ENCODE measurements at places on chromosomes 13 and 19. TPM values are rescaled to one million over a fixed set of nuclear protein-coding genes. Genes with fewer than 3 reads are reported as not detected.

MBD3L2 gene
- total RNA-seq: not detected

AMER2 gene
- total RNA-seq: not detected

DNA sequence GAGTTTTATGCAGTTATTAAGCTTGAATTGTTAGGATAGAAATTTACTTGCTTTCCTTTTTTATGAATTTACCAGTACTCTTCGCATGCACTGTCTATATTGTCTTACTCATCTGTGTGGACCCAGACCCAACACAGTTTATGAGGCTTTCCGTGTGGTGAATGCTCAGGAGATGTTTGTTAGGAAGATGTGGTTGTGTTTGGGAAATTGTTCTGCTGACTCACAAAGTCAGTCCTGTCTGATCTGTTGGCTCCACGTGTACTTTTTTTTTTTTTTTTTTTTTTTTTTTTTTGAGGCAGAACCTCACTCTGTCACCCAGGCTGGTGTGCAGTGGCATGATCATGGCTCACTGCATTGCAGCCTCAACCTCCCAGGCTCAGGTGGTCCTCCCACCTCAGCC, 532.5 kb downstream of the LMO7 start:
- DNase-seq: no peak

GRCh38 chr13:58495668-58496067, 864.1 kb downstream of the PCDH17 start:
- DNase-seq: no peak

DNA sequence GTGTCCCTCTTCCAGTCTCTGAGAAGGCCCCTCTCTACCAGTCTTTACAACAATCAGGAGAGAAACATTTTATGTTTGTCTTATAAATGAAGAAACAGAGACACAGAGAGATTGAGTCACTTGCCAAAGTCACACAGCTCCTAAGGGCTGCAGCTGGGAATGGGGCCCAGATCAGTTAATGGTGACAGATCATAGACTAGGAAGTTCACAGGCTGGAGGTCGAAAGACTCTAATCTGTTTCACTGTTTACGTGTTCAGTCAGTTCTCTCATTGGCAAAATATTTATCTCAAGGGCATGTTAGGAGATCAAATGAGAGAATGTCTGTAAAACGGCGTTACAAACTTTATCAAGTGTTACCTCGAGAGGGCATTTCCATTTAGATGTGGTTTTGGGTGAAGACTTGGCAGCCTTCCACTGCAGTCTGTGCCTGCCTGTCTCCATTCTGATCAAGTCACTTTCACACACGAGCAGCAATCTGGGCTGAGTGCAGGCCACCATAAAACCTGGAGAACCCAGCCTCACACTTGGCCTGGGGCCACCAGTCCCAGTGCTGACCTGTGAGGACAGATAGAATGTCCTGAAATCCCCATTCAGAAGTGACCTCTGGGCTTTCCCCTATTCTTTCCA, 65.1 kb downstream of the SIAH3 start:
- no peak for DNase-seq

DNA sequence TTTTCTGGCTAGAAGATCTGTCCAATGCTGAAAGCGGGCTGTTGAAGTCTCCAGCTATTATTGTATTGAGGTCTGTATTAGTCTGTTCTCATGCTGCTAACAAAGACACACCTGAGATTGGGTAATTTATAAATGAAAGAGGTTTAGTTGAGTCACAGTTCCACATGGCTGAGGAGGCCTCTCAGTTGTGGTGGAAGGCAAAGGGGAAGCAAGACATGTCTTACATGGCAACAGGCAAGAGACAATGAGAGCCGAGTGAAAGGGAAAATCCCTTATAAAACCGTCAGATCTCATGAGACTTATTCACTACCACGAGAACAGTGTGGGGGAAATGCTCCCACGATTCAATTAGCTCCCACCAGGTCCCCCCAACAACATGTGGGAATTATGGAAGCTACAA, 980.4 kb downstream of the SLITRK5 start:
- DNase-seq: no peak

CACNG8 gene
- 0.09 TPM for total RNA-seq

DNA sequence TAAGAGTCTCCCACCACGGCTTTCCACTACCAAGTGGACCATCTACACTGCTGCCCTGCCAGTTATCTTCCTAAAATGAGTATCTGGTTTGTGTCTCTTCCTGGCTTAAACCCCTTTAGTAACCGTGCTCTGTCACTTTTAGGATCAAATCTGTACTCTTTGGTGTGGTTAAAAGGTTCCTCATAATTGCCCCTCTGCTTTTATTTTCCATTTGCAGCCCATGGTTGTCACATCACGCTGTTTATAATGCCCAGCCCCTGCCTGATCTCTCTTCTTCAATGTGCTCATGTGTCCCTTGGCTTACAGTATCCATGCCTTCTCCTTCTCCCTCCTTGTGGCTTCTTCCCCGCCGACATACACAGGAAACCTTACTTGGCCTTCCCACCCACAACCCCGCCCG, 100.1 kb downstream of the DGKH start:
- no peak for DNase-seq

GRCh38 chr13:109454167-109454917, 332.0 kb downstream of the IRS2 start:
- DNase-seq: no peak

DNA sequence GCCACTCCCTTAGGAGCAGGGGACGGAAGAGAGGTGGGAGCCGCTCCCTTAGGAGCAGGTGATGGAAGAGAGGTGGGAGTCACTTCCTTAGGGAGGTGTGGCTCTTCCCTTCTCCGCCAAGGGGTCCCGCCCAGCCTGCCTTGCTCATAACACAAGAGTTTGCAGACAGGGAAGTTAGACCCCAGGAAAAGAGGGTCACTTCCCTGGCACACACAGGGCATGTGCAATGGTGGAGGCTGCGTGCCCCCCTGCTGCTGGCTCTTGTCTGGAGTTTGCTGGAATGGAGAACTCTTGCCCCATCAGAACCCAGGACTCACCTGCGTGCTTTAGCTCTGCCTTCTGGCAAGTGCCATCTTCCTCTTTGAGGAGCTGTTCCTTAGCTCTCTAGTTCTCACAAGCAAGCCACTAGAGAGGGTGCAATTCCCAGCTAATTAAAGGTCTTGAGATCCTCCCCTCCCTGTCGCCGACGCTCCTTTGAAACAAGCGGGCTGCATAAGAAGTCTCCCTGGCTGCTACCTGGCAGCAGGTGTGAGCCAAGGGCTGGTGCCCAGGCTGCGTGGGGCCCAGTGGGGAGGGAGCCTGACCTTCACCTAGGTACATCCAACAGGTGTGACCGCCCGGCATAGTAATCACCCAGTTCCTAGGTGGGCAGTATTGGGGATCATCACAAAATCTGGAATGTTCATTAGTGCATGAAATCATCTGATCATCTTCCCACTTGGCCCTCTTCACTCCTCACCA, 281.6 kb downstream of the ZNF536 start:
- DNase-seq: no peak

- peak; percentile 74 for DNase-seq
Observed at GRCh38 chr13:113584870-113585671, 518 bp downstream of the TFDP1 start.

GRCh38 chr13:47875201-47875600, 125.9 kb downstream of the SUCLA2 start:
- no peak for DNase-seq

DNA sequence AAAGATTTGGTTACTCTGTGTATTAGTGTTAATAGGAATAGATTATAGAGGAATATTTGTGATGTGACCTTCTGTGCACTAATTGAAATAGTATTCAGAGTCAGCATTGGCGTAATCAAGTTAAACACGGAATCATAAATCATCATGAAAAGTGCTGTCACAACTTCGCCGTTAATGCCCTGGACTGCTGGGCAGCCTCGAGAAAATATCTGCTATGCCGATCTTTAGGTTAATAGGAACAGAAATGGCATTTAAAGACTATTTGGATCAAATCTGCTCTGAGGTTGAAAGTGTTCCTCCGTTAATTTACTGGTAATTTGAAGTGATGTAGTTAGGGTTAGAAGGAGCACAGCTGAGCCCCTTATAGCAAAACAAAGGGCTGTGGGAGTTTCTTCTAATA, 219.0 kb downstream of the MZT1 start:
- no peak for DNase-seq

KRTDAP gene
- not detected for total RNA-seq

LMTK3 gene
- 0.57 TPM for total RNA-seq

DNA sequence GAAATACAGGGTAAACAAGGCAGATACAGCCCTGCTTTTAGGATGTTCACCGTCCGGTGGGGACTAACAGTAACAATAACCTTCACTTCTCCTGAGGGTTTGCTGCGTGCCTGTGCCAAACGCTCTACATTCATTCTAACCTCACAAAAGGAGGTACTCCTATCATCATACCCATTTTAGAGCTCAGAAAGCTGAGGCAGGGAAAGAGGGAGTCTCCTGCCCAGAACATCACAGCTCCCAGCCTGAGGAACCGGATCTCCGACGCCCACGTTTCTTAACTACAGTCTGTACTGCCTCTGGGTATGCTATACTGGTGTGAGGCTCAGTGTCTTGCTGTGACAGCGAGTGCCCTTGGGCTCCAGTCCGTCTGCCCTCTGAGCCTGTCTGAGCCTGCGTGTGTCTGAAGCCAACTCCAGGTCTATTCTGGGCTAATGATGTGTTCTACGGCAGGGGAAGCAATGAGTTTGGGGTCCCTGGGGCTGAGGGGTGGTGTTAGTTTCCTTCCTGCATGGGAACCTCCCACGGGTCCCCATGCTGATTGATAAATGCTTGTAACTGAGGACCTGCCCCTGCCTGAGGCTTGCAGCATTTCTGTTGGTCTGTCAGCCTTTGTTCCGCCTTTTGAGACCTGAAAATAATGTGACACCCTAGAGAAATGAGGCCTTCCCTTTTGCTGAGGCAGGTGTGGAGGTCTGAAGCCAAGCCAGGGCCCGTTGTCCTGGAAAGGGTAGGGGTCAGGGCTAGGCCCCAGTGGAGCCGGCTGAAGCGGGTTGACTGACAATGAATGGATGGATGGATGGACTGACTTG, 4.9 kb downstream of the LIPE start:
- DNase-seq: no peak

MZT1 gene
- total RNA-seq: 5.8 TPM

DNA sequence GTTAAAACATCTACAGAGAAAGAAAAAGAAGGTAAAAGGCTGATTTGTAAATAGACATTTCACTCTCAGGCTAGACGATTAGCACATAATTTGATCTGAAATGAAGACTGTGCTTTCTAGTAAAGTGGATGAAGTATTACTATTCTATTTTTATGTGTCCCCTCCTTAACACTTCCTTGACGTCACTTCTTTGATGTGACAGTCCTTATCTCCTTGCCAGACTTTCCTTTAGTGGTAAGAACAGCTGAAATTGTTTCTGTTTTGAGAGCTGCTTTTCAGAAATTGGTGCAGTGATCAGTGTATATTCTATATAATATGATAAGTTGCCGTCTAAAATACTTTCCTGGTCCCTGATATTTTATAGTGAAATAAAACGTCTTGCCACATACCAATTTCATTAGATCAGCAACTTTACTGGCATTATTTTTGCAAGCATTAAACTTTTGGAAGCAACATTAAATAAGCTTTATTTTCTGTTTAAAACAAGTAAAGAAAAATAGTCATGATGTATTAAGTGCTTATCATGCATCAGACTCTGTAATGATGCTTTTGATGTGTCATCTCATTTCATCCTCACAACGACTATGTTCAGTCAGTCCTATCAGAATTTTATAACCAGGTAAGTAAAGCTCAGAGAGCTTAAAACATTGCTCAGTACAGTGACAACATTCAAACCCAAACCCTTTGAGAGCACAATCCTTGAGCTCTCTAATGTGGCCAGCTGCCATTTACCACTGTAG, 210.3 kb upstream of the PCDH9 start:
- DNase-seq: no peak

DNA sequence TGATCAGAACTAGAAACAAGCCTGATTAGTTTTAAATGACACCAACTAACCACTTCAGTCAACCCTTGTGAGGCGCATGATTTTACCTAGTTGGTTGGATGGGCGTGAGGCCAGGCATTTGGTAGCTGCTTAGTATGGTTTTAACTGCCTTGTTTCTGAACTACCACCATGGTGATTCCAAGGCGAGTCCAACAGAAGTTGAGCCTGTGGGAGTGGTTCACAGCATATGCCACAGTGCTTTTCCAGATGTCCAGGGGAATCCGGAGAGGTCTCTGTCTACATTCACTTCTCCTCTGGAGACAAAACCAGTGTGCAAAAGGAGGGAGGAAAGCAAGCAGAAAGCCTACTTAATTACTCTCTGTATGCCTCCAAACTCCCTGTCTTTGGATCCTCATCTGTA, 524.1 kb downstream of the GPC6 start:
- DNase-seq: no peak

DMKN gene
- 2.2 TPM for total RNA-seq

DNA sequence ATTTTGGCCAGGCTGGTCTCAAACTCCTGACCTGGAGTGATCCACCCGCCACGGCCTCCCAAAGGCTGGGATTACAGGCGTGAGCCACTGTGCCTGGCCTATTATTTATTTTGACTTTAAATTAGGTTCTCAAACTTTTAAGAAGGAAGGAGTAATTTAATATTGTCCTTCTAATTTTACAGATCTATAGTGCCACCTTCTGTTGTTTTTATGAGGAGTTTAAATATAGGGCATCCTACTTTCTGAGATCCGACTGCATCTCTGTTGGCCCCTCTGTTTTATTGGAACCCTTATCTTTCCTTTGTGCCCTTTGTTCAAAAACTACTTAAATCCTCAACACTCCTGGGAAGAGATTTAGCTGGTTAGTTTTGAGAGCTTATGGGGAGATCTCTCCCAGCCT, 25.4 kb upstream of the ZMYM5 start:
- no peak for DNase-seq

DNA sequence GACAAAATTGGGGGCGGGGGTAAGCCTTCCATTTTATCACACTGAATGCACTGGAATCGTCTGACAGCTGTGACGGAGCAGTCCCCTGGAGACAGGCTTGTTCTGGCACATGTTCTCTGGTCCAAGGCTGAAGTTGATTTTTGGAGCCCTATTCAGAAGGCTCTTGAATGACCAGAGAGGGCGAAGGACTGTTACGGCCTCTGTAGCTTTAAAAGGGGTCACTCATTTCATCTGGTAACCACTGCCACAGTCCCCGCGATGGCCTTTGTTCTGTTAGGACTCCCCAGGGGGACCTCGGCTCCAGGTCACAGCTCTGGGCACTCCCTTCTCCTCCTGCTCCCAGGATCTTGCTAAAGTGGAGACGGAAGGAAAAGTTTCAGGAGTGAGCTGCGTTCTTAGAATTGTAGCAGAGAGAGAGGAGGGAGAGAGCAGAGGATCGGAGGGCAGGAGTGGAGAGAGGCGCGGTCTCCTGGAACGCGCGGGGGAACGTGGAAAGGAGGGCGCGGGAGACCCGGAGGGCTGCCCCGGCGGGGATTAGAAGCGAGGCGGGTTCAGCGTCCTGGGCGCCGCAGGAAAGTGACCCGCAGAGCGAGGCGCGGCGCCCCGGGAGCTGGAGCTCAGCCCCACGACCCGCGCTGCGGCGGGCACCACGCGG, 134.3 kb upstream of the MYO16 start:
- DNase-seq: no peak

MYADM gene
- total RNA-seq: 372 TPM

- no peak for DNase-seq
Observed at GRCh38 chr19:6717441-6717971, 2.9 kb downstream of the C3 start.

GRCh38 chr19:46537136-46538097, 41.8 kb upstream of the PNMA8B start:
- DNase-seq: no peak
